Peyer's patch (tissue), 4 donors: ENCODE measurements at places on chromosomes 13 and 19. TPM values are rescaled to one million over a fixed set of nuclear protein-coding genes. Genes with fewer than 3 reads are reported as not detected.

Gene LGALS14
- total RNA-seq, result not detected

Gene PCP2
- total RNA-seq, result 2.3 TPM

Gene ATP4B
- not detected for total RNA-seq

Gene TUBA3C
- total RNA-seq, result not detected

- no peak overlapping the region for H3K4me3 ChIP-seq
- H3K27ac ChIP-seq, result no peak overlapping the region
- H3K4me1 ChIP-seq, result no peaks in the 10 kb centered on the region
- DNase-seq, result no peak
- H3K36me3 ChIP-seq, result no peaks in the 10 kb centered on the region
These were observed 8.4 kb downstream of the PCDH9 start for GRCh38 chr13:67221630-67222226.

- peak overlapping the region; percentile 54 for H3K4me3 ChIP-seq
- H3K36me3 ChIP-seq, result no peaks in the 10 kb centered on the region
- no peaks in the 10 kb centered on the region for H3K27me3 ChIP-seq
- peak overlapping the region; percentile 25 for H3K27ac ChIP-seq
These were observed 4.7 kb upstream of the UBE2M start for GRCh38 chr19:58563034-58563573.

- H3K27me3 ChIP-seq, result no peaks in the 10 kb centered on the region
- H3K4me3 ChIP-seq, result peak overlapping the region; percentile 8
- no peaks in the 10 kb centered on the region for H3K36me3 ChIP-seq
- H3K4me1 ChIP-seq, result no peaks in the 10 kb centered on the region
- no peak for DNase-seq
These were observed 674 bp downstream of the TRPC4 start for GRCh38 chr13:37868691-37869505.

DNA sequence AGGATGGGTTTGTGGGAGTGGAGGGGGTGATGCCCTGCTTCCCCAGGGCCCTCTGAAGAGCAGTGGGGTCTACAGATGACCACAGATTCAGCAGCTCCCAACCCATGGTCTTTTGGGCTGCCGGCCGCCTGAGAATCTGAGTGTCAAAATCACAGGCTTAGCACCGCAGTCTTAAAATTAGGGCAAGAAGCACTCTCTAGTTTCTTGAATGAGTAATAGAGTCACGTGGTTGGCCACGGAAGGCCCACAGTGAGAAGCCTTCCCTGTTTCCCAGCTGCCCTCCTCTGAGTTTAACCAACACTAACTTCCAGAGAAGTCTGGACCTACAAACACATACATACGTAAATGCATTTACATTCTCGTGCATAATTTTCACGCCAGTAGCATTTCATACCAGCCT, 5.2 kb downstream of the PRMT1 start:
- H3K4me1 ChIP-seq, result no peaks in the 10 kb centered on the region
- H3K36me3 ChIP-seq, result peaks cover 59% of the 10 kb centered on the region
- H3K27me3 ChIP-seq, result no peaks in the 10 kb centered on the region

GRCh38 chr19:18167975-18168645, 5.5 kb upstream of the IFI30 start:
- H3K27me3 ChIP-seq, result no peaks in the 10 kb centered on the region
- H3K4me3 ChIP-seq, result no peak overlapping the region
- H3K36me3 ChIP-seq, result peaks cover 53% of the 10 kb centered on the region
- H3K4me1 ChIP-seq, result no peaks in the 10 kb centered on the region
- DNase-seq, result peak; percentile 64

DNA sequence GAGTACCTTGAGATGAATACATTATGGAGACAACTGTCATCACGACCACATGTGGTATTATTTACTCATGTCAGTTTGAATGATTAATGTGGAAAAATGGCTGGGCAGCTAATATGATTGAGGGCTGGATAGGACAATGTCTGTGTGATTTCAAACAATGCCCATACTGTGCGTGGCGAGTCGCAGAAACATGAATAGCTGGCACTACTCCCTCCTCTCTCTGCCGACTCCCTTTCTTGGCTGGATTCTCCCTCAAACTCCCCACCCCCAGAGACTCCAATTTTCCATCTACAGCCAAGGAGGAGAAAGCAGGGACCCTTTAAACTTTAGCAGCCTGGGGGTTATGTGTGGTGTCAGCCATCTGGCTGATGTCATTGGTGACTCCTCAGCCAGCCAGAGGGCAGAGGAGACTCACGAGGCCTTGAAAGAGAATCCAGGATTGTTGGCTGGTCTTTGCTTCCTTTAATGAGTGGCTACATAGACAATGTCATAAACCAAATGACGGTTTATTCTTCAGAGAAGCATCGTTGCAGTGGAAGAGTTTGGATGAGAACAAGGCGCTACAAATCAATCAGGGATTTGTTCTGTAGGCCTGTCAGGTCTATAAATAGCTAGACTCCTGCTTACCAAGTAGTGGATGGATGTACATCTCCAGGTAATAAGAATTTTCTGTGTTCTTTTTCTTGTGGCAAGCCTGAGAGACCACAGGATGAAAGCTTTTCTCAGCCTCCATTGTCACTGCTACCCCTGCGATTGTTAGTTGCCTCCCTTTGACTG, 165.6 kb downstream of the DLEU7 start:
- DNase-seq, result no peak
- no peak overlapping the region for H3K27ac ChIP-seq
- H3K4me1 ChIP-seq, result no peaks in the 10 kb centered on the region
- no peaks in the 10 kb centered on the region for H3K36me3 ChIP-seq
- no peak overlapping the region for H3K4me3 ChIP-seq

DNA sequence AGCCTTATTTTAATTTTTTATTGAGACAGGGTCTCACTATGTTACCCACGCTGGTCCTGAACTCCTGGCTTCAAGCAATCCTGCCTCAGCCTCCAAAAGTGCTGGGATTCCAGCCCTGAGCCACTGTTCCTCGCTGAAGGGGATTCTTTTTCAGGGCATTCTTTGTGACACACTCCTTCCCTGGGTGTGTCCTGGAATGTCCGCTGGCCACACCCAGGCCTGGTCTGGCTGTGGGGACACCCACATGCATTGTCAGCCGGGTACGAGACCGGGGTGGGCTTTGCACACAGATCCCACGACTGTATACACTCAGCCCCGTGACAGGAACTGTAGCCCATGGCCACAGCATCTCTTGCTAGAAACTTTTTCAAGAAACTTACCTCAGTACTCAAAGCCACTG, 34.4 kb upstream of the GATAD2A start:
- no peaks in the 10 kb centered on the region for H3K4me1 ChIP-seq
- H3K4me3 ChIP-seq, result no peak overlapping the region
- DNase-seq, result no peak
- no peaks in the 10 kb centered on the region for H3K27me3 ChIP-seq
- H3K27ac ChIP-seq, result no peak overlapping the region

DNA sequence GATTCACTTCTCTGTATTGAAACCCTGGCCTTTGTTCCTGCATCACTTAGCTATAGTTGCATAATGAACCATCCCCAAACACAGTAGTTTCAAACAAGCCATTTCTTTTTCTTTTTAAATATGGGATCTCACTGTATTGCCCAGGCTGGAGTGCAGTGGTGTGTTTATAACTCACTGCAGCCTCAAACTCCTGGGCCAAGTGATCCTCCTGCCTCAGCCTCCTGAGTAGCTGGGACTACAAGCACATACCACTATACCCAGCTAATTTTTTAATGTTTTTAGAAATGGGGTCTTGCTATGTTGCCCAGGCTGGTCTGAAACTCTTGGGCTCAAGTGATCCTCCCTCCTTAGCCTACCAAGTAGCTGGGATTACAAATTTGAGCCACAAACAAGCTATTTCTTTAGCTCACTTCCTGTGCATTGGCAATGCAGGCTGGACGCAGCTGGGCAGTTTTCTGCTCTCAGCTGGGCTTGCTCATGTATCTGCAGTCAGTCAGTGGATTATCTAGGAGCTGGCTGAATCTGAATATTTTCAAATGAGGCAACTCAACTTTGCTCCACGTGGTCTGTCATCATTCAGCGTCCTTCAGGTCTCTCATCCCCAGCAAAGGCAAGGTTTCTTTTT, 49.5 kb upstream of the SIN3B start:
- no peaks in the 10 kb centered on the region for H3K27me3 ChIP-seq
- no peaks in the 10 kb centered on the region for H3K36me3 ChIP-seq
- no peaks in the 10 kb centered on the region for H3K4me1 ChIP-seq
- H3K4me3 ChIP-seq, result no peak overlapping the region
- no peak overlapping the region for H3K27ac ChIP-seq
- DNase-seq, result no peak

DNA sequence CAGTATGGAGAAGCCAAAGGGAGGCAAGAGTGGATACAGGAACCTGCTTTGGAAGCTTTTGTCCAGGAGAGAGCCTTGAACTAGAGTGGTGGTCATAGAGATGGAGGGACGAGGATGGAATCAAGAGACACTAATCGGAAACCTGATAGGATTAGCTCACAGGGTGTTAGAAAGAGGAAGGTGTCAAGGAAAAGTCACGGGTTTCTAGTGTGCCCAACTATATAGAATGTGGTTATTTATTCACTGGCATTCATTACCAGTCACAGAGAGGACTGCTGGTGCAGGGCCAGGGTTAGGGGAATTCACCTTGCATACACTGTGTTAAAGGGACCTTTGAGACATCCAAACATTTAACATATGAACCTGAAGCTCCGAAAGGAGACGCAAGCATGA, 43.4 kb upstream of the URAD start:
- H3K36me3 ChIP-seq, result no peaks in the 10 kb centered on the region
- no peaks in the 10 kb centered on the region for H3K27me3 ChIP-seq
- no peak for DNase-seq
- H3K4me1 ChIP-seq, result no peaks in the 10 kb centered on the region

- H3K4me1 ChIP-seq, result peaks cover 21% of the 10 kb centered on the region
- H3K36me3 ChIP-seq, result no peaks in the 10 kb centered on the region
- peak overlapping the region; percentile 70 for H3K4me3 ChIP-seq
These were observed 703 bp downstream of the ZNF506 start for GRCh38 chr19:19820774-19821320.
